SJCRH30 (cell line): ENCODE measurements at places on chromosomes 3 and 15. TPM values are rescaled to one million over a fixed set of nuclear protein-coding genes. Genes with fewer than 3 reads are reported as not detected.

DNA sequence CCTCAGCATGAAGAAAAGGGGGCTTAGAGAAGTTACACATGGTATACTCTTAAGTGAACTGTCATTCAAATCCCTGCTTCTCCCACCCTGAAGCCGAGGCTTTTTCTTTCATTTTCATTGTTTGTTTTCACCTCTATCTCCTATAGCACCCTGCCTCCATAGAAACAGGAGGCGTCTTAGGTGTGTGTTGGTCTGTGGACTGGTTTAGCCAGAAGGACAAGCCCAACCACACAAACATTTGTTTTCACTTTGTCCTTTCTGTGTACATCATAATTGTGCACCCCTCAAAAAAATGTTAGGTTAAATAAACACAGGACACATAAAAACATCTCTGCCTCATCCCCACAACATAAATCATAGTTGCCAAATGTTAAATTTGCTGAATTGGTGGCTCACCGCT, 73.3 kb upstream of the UBE2E2 start:
- DNase-seq: no peak
- no peak overlapping the region for H3K4me3 ChIP-seq
- no peaks in the 10 kb centered on the region; the same call in 1 of the 2 replicates for H3K27me3 ChIP-seq
- H3K4me1 ChIP-seq: no peaks in the 10 kb centered on the region

DNA sequence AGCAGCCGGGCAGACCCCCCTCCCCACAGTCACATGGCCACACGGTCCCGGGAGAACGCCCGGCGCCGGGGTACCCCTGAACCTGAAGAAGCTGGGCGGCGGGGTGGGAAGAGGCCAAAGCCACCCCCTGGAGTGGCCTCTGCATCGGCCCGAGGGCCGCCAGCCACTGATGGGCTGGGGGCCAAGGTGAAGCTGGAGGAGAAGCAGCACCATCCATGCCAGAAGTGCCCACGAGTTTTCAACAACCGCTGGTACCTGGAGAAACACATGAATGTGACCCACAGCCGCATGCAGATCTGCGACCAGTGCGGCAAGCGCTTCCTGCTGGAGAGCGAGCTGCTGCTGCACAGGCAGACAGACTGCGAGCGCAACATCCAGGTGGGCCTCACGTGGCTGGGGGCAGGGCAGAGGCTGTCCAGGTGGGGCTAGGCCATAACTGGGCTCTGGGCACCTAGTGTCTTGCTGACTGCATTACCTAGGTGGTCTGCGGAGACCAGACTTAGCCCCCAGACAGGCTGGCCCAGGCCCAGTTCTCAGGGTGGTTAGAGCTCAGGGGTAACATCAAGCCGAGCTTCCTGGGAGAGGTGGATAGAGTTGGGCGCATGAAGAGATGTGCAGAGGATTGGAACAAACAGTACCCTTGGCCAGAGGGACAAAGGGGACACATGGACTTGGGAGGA, 6.1 kb downstream of the ZBTB47 start:
- no peak overlapping the region for H3K27ac ChIP-seq
- H3K4me1 ChIP-seq: no peaks in the 10 kb centered on the region; the same call in 1 of the 2 replicates
- H3K36me3 ChIP-seq: no peaks in the 10 kb centered on the region
- H3K4me3 ChIP-seq: no peak overlapping the region
- no peak for DNase-seq

Gene NANOGP8
- not detected in 2 replicates for total RNA-seq

Gene FOXL2
- total RNA-seq: 0.42 and 0.89 TPM in 2 replicates
